ENCODE measurements at places on chromosomes 7 and 10.

DNA sequence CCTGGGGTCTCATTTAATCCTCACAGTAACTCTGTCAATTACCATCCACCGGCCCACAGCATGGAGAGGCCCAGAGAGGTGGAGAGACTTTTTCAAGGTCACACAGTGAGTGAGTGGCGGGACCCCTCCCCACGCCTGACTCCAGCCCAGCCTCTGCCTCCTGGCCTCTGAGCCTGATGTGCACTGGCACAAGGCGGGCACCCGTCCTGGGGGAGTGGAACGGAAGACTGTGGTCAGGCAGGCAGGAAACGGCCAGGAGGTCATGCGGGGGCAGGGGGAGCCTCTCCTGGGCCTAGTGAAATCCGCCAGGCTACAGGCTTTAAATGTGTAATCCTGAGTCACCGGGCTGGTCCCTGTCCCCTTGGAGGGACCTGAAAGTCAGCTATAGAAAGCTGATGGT, 32.2 kb downstream of the ZCCHC24 start:
- peak; percentile 64 for DNase-seq

DNA sequence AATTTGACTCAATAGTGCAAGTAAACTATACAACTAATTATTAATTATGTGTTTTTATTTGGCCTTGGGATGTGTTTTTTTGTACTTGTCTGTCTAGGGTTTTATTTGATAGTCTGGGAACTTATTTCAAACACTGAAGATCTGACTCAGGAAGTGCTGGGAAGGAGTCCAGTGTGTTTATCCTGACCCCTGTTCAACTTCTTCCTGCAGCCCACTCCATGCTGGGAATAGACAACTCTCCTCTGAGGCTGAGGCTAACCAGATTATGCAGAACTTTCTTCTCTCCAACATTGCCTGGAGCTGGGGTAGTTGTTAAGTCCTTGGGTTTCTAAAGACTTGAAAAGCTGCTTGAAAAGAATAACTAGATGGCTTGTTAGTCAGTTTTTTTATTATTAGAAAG, 6.9 kb downstream of the CISD1 start:
- DNase-seq: peak; percentile 62

DNA sequence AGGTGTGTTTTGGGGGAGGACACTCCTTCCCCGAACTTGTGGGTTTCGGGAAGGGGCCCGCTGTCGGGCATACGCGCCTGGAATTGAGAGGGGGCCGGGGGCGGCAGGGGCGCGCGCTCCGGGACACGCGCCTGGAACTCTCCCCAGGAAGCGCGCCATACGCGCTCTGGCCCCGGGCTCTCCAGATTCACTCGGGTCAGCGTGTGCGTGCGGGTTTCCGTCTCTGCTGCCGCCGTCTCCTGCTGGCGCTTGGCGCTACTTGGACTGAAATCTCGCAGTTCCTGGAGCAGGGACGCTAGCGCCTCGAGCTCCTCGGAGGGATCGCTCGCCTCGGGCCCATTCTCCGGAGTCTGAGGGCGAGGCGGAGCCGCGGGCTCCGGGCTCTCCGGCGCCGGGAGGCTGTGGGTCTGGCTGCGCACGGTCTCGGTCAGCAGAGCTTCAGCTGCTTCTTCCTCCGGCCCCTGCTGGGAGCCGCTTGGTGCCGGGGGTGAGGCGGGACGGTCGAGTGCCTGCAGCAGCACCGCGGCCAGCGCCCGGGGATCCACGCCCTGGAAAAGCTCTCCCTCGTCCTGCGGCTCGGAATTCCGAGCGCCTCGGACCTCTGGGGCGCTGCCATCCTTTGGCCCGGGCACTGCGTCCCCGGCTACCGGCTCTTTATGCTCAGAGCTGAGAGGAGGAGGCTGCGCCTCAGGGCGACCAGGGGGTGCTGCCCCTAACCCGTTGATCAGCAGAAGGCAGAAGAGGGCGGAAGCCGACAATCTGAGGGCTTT, 1.1 kb downstream of the VGF start:
- peak; percentile 51 for DNase-seq

GRCh38 chr10:48199580-48200377, 74.7 kb downstream of the FRMPD2 start:
- DNase-seq: peak; percentile 96

DNA sequence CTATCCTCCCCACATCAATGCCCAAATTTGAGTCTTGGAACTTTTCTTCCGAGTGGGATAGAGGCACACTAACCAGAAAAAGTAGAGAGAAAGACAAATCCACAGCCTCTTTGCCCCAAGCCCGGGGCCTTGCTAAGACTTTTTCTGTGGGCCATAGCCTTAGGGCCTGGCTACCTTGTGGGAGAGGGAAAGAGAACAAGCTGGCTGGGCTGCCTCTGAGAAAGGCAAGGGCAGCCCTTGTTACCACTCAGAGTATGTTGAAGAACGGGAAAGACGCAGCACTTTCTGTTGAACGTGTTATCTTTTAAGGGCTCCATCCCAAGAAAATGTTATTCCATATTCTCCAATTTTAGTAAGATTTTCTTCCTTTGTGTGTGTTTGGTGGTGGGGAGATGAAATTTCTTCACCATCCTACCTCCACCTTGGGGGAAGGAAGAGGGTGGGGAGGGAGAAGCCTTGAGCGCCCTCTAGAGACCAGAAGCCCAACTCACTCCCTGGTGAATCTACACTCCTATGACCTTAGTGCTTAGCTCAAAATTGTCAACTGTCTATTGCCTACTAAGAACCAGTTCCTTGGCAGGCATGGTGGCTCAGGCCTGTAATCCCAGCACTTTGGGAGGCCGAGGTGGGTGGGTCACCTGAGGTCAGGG, 3.9 kb upstream of the NRF1 start:
- peak; percentile 50 for DNase-seq

GRCh38 chr7:102080434-102081243, 206.0 kb upstream of the SH2B2 start:
- DNase-seq: peak; percentile 28

- DNase-seq: no peak
Observed at GRCh38 chr7:6623589-6624245, 8.3 kb downstream of the ZNF853 start.

- peak; percentile 3 for DNase-seq
Observed at GRCh38 chr10:129277084-129277483, 190.0 kb upstream of the MGMT start.

DNA sequence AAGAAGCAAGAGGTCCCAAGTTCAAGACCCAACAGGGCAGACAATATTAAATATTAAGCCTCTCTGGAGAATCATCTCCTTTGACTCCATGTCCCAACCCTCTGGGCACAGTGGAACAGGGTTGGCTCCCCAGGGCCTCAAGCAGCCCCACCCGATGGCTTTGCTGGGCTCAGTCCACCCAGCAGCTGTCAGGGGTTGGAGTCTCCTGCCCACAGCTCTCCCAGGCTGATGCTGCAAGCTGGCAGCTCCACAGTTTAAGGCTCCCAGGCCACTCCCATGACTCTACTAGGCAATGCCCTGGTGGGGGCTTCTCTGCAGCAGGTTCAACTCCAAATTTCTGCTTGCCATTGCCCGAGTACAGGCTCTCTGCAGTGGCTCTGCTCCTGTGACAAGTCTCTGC, 55.1 kb downstream of the LARP4B start:
- no peak for DNase-seq

DNA sequence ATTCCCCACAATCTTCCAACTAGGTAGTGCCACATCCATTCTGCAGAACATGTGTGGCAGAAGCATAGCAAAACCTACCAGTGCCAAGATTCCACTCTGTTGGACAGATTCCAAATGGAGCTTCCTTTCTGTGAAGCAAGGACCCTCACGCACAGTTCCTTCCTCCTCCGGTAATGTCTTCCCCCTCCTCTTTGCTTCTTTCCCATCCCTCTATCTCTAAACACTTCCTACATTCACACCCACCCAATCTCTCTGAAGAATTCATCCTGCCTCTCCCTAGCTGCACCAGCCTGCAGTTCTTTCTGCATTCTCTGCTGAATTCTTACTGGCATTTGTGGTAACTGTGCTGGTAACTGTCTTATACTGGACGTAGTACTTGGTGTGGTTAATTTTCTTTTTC, 124.9 kb downstream of the RNLS start:
- no peak for DNase-seq

DNA sequence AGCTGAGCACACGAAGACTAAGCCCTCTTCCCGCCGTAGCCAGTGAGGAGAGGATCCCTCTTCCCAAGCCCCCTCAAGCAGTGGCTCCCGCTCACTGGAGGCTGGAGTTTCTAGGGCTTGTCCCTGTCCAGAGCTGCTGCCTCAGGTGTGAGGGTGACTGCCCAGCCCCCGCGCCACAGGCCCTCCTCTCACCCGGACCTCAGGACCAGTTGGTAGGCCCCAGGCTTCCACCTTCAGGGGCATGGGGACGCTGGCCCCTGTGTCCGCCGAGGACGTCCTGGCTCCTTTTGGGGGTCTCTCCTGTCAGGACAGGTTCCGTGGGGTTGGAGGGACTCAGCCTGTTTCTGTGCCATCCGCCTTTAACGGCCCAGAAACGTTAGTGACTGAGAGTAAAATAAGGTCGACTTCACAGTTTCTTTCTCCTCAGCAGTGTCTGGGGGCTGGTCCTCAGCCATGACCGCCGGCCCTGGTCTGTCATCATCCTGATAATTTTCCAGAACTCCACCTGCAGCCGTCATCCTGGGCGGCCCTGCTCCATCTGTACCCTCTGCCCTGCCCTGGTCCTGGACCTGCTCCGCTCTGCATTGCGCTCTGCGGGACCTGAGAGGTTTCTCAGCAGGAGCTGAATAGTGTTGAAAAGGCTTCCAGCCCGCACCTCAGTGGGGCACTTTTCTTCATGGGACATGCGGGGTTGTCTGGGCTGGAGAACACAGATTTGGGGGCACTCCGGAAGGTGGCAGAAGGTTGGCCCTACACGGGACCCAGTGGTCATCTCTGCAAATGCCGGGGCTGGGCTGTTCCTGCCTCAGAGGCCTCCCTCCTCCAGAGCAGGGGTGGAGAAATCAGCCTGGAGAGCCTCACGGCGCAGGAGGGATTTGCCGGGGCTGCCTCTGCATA, 36.0 kb upstream of the FAM20C start:
- no peak for DNase-seq
